Vagina (tissue), 2 donors: ENCODE measurements at places on chromosomes 4 and X. TPM values are rescaled to one million over a fixed set of nuclear protein-coding genes. Genes with fewer than 3 reads are reported as not detected.

DNA sequence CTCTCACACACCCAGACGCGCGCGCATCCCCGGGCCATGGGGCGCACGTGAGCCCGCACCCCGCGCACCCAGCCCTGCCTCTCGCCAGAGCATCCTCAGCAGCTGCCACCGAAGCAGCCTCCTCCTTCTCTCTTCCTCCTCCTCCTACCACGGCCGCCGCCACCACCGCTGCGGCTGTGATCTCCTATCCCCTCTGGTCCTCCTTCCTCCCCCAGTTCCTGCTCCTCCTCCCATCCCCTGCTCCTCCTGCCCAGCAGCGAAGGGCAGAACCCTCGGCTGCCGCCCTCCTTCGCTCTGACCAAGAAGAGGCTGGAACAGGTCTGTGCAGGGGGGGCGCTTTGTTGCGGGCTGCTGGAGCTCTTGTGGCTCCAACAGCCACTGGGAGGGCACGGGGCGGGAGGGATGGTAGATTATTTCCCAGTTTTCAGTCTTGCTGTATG is 148.7 kb upstream of the CHRDL1 start:
- peak overlapping the region; percentile 12 for H3K4me3 ChIP-seq
- no peaks in the 10 kb centered on the region for H3K36me3 ChIP-seq
- no peaks in the 10 kb centered on the region for H3K4me1 ChIP-seq
- no peak for DNase-seq
- H3K27me3 ChIP-seq, result no peaks in the 10 kb centered on the region
- no peak overlapping the region for H3K27ac ChIP-seq

DNA sequence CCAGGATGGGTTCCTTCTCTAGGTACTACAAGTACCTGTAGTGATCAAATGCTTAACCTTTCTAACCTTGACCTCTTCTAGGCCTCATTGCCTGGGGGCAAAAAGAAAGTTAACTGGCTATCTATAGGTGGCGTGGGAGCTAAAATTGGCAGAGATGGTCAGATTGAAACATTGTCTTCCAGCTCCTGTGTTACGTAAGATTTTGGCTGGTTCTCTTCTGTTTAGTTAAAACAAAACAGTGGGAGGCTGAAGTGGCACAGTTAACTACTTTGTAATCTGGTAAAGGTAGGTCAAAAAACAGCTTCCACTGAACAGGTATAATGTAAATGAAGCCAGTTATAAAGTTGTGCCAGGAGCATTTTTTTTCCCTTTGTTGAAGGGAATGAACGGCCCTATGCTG is 115.2 kb downstream of the MBNL3 start:
- no peak overlapping the region for H3K4me3 ChIP-seq
- no peaks in the 10 kb centered on the region for H3K36me3 ChIP-seq
- no peaks in the 10 kb centered on the region for H3K27me3 ChIP-seq
- no peak overlapping the region for H3K27ac ChIP-seq
- H3K4me1 ChIP-seq, result no peaks in the 10 kb centered on the region

DNA sequence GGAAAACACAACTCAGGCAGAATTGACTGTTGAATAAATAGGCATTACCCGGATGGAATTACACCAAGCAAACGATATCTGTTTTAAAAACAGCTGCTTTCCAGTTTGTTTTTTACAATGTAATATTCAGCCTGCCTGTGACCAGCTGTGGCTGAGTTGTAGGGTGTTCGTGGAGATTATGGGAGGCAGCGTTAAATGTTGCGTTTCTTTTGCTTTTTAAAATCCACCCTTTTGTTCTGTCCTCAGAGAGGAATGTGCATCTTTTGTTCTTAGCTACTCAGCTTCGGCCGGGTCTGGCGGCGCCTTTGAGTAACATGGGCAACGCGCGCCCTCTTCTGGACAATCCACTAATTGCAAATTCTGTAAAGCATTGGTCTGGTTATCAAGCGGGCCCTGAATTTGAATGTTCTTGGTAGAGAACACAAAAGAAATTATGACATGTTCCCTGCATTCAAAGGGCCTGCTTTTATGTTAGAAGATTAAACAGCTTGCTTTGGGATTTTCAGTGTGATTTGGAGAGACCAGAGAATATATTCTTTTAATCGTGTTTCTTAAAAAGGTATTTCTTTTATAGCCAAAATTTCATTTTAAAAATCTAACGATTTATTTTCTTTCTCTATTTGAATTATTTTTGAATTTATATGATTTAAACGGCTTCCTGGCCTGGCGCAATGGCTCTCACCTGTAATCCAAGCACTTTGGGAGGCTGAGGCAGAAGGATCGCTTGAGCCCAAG is 76.3 kb upstream of the TRIM2 start:
- no peak overlapping the region for H3K27ac ChIP-seq
- DNase-seq, result no peak
- no peaks in the 10 kb centered on the region for H3K27me3 ChIP-seq
- H3K4me1 ChIP-seq, result no peaks in the 10 kb centered on the region
- H3K36me3 ChIP-seq, result no peaks in the 10 kb centered on the region
- no peak overlapping the region for H3K4me3 ChIP-seq

GRCh38 chr4:166229799-166230198 is 356.8 kb downstream of the TLL1 start:
- H3K27ac ChIP-seq, result no peak overlapping the region
- no peak overlapping the region for H3K4me3 ChIP-seq
- no peaks in the 10 kb centered on the region for H3K4me1 ChIP-seq
- no peak for DNase-seq
- H3K27me3 ChIP-seq, result no peaks in the 10 kb centered on the region

DNA sequence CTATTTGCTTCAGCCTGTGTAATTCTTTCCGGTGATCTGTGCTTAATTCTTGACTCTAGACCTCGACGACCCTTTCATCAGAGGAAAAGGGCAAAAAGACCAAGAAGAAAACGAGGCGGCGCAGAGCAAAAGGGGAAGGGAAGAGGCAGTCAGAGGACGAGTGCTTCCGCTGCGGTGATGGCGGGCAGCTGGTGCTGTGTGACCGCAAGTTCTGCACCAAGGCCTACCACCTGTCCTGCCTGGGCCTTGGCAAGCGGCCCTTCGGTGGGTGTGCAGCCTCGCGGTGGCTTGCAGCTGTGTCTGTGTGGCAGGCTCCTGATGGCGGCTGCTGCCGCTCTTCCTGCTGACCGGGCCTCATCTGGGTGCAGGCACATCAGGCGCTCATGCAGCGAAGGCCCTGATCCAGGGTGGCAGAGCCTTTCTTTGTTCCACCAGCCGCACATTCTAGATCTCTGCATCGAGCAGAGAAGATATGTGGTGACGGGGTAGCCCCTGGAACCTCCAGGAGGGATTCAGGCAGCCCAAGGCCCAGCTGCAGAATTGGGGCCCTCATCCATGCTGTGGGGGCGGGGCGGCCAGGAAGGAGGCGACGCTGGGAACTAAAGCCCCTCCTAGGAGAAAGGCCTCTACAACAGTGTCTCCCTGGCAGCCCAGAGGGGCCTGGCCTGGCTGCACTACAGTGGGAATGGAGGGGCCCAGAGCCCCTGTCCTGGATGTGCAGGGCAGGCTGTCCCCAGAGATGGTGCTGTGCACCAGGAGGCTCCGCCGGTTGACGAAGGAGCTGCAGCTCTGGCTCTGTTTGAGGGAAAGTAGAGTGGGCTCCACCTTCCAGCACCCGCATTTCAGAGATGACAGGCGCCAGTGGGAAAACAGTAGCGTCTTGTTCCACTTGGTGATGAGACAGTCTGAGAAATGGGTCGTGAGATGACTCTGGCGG is 32.1 kb downstream of the NELFA start:
- no peak overlapping the region for H3K27ac ChIP-seq
- no peaks in the 10 kb centered on the region for H3K36me3 ChIP-seq
- H3K27me3 ChIP-seq, result no peaks in the 10 kb centered on the region
- H3K4me3 ChIP-seq, result no peak overlapping the region

GRCh38 chr4:169241464-169241863 is 29.3 kb downstream of the SH3RF1 start:
- H3K27me3 ChIP-seq, result no peaks in the 10 kb centered on the region
- no peak for DNase-seq
- no peak overlapping the region for H3K27ac ChIP-seq
- no peaks in the 10 kb centered on the region for H3K36me3 ChIP-seq

- H3K4me3 ChIP-seq, result no peak overlapping the region
- no peak overlapping the region for H3K27ac ChIP-seq
- peaks cover 6% of the 10 kb centered on the region for H3K36me3 ChIP-seq
- H3K27me3 ChIP-seq, result no peaks in the 10 kb centered on the region
- no peak for DNase-seq
These were observed 137.4 kb upstream of the STIM2 start for GRCh38 chr4:26723216-26723615.

DNA sequence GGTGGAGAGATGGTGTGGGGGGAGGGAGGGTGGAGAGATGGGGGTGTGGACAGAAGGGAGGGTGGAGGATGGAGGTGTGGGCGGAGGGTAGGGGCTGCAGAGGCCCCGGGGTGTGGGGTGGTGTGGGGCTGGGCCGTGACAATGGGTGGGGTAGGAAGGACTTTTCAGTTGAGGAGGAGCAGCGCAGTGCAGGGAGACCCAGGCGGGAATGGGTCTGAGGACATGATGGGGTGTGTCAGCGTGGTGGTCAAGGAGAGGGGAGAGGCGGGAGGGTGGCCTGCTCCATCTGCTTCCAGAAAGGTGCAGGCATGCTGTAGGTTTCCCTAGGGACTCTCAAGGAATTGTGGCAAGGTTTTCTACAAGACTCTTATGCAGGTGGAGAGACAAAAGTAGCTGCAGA is 48.9 kb downstream of the RGS12 start:
- DNase-seq, result peak; percentile 81
- H3K4me3 ChIP-seq, result no peak overlapping the region
- H3K27me3 ChIP-seq, result no peaks in the 10 kb centered on the region
- H3K27ac ChIP-seq, result no peak overlapping the region

GRCh38 chrX:3791449-3791848 is 78.0 kb upstream of the PRKX start:
- DNase-seq, result no peak
- H3K27me3 ChIP-seq, result no peaks in the 10 kb centered on the region
- no peaks in the 10 kb centered on the region for H3K36me3 ChIP-seq
- peaks cover 4% of the 10 kb centered on the region for H3K4me1 ChIP-seq

DNA sequence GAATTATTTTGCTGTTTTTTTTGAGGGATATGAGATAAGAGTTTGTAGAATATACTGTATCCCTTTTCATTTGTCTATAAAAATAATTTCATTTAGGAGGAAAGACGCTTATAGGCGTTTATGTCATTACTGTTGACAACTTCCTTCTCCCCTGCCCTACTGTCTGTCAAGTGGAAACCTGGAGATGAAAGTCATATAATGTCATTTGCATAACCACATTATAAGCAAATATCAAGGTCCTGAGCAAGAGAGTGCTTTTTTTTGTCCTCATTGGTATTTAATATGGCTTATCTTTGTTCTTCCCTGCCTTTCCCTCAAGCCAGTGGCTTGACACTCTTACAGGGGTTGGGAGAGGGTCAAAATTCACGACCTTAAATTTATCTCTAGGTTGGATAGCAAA is 55.8 kb downstream of the LRP2BP start:
- no peaks in the 10 kb centered on the region for H3K4me1 ChIP-seq
- peaks cover 6% of the 10 kb centered on the region for H3K36me3 ChIP-seq
- H3K4me3 ChIP-seq, result no peak overlapping the region
- H3K27ac ChIP-seq, result no peak overlapping the region

- H3K4me3 ChIP-seq, result no peak overlapping the region
- no peak for DNase-seq
- H3K4me1 ChIP-seq, result no peaks in the 10 kb centered on the region
- no peak overlapping the region for H3K27ac ChIP-seq
These were observed 4.0 kb upstream of the FATE1 start for GRCh38 chrX:151711787-151712186.

The PNCK gene
- 9.3 TPM for total RNA-seq

The GAGE2A gene
- not detected for total RNA-seq

The NLRP2B gene
- total RNA-seq, result not detected

The TXLNG gene
- total RNA-seq, result 15.2 TPM
